ENCODE measurements at places on chromosomes 3 and 15.

DNA sequence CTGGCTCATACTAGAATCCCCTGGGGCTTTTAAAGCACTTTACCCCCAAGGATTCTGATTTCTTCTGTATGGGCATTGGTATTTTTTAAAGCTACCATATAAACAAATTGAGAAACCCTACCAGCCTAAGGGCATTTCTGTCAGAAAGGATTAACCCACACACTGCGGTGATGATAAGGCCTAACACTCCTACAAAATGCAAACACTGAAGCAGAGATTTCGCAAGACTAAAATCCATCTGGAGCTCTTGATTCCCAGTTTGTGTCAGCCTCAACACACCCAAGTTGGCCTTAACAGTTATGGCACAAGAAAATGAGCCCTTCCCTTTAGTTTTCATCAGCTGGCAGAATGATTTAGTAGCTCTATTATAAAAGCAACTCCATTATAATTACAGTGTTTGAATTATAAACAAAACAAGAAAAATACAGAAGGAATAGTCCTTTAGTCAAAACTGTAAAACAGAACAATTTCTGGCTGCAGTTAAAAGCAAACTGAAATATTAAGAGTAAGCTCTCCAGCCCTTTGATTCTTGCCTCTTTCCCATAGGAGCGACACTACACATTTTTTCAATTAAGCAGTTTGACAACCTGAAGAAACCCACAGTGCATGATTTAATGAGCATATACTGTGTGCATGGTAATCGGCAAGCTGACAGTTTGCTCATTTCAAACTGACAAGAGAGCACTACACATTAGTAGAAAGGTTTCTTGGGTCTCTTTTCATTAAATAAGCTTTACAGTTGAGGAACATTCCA, 441.2 kb downstream of the FHIT start:
- no peak for DNase-seq

- DNase-seq, result no peak
These were observed 65.8 kb upstream of the ZBTB38 start for GRCh38 chr3:141302364-141303141.

GRCh38 chr3:78913711-78914110, 854.1 kb downstream of the ROBO1 start:
- DNase-seq, result no peak

DNA sequence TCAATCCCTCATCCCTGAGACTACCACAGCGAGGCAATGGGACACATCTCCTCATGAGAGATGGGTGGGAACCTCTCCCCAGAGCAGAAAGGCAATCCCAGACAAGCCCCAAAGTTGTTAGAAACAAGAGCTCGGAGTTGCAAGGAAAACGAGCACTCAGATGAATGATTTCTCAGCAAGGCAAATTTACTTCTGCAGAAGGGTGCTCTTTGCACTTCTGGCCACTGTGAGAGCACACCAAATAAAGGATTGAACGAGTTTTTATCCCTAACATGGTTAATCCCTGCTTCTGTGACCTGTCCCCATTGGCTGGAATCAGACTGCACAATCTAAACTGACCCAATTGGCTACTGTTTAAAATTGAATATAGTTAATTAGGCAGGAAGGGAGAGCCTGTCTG, 339.1 kb upstream of the POU1F1 start:
- DNase-seq, result no peak

DNA sequence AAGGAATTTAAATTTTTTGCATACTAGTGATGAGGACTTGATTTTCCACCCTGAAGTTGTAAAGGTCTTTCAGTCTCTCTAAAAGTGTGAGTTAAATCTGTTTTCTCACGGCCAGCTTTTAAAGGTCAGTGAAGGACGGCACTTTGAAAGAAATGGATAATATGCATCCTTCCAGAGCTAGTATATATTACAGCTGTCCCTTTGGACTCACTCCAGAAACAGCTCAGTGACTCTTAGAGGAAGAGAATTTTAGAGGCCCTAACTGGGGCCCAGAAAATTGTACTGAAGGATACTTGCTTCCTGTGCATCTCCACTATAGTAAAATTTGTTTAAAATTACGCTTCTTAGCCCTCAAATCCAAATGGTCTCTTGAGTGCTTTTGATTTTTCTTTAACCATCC, 41.6 kb downstream of the PIK3CA start:
- no peak for DNase-seq

DNA sequence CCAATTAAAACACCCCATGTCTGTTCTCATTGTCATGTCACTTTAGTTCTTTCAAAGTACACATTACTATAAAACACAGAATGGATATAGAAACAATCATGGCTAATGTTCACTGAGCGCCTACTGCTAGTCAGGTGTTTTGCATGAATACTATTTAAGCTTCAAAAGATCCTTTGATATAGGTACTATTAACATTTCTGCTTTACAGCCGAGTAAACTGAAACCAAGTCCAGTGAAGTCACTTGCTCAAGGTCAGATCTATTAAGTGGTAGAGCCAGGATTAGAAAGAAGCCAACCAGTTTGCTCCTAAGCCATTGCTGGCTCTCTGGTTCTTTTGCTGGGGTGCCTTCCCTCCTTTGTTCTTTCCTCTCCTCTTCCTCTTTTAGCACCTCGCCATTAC, 32.4 kb upstream of the NMNAT3 start:
- DNase-seq, result no peak

- DNase-seq, result no peak
These were observed 692 bp downstream of the UBE2E2 start for GRCh38 chr3:23203708-23204330.

- no peak for DNase-seq
These were observed 55.4 kb downstream of the AGBL1 start for GRCh38 chr15:86135041-86135440.

- no peak for DNase-seq
These were observed 61.9 kb downstream of the TRAK1 start for GRCh38 chr3:42153039-42153438.

GRCh38 chr3:69309814-69310213, 76.1 kb downstream of the FRMD4B start:
- no peak for DNase-seq
